ENCODE measurements at places on chromosomes 1 and 21.

GRCh38 chr1:159602501-159602999, 14.9 kb downstream of the APCS start:
- no peak for DNase-seq

- DNase-seq = no peak
Measured at GRCh38 chr1:219380463-219380862, 206.8 kb downstream of the LYPLAL1 start.

DNA sequence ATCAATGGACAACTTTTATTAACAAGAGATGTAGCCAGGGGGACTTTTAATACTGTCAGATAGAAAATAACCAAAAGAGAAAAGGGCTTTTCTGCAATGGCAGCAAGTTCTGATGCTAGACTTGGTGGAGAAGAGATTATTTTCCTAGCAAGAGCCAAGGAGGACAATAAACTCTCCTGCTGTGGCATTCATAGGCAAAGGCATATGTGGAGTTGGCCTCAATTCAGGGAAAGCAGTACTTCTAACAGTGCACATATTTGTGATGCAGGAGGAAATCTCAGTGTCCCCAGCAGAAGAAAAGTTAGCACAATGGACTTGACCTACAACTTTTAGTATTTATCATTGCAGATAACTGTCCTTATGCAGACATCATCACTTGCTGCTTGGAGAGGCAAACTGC, 75.1 kb upstream of the GRIK1 start:
- no peak for DNase-seq

DNA sequence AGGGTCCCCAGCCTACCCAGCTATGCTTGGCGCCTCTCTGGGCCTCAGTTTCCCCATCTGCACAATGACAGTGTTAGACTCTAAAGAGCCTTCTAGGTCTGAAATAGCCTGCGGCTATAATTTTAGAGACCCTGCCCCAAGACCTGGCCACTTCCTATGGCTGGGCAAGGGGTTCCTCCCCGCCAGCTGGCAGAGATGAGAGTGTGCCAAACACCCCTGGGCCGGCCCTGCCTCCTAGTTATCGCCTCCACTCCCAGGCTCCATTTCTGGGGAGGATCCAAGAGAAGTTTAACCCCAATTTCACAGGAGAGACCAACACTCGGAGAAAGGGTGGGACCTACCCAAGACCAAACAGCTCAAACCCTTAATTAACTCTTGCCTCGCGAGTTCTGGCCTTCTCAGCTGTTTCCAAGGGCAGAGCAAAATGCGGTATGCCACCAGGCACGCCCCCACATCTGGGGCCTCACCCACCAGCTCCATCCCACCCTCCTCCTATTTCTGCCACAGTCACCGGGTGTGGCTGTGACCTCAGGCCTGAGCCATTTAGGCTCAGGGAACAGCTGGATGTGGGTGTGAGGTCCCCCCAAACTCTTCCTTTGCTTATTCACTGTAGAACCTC, 35.7 kb downstream of the TTC39A start:
- DNase-seq = peak; percentile 55

Data from tibial artery (tissue), 4 donors.